ENCODE measurements at places on chromosomes 2 and 18.
A peak's percentile ranks its signal among the peaks of the same experiment; 100 is the strongest.

GRCh38 chr2:209642146-209642820 is 129.3 kb upstream of the UNC80 start:
- DNase-seq, result no peak

DNA sequence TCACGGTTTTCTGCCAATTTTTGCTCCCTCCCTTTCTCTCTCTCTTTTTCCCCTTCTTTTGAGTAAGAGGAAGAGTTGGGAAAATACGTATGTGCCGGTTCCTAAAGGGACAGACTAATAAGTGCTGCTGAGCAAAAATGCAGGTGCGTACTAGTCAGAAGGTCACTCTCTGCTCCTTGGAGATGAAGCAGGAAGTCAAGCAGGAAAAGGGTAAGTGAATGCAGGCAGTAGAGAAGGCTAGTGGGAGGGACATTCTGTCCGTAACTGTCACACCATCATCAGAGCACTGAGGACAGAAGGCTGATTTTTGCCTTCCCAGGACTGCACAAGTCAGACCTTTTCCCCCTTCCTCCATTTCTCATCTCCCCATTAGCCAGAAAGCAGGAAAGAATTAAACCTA is 105.7 kb downstream of the CDH2 start:
- no peak for DNase-seq

DNA sequence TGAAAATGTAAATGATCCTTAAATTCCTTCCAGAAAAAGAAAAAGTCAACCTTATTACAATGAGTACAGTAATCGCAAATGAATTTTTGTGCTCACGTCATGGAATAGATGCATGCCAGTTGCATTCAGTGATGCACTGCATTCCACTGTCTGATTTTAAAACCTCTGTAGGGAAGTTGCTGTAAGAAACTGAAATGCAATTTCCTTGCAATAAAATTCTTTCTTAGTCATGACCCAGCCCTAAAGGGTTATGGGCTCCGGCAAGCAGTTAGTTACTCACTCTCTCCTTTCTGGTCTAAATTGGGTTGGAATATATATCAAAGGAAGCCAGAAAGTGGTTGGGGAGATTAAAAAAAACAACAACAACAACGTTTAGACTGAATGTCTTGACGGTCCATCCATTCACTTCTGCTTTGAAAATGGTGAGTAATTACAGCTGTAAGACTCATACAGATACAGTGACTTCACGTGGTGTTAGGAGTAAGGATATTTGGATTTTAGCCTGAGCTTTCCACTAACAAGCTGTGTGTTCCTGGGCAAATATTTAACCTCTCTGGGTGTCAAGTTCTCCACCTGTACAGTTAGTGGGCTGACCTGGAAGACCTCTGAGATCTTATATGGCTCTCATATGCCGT is 8.6 kb upstream of the RND3 start:
- DNase-seq, result no peak

DNA sequence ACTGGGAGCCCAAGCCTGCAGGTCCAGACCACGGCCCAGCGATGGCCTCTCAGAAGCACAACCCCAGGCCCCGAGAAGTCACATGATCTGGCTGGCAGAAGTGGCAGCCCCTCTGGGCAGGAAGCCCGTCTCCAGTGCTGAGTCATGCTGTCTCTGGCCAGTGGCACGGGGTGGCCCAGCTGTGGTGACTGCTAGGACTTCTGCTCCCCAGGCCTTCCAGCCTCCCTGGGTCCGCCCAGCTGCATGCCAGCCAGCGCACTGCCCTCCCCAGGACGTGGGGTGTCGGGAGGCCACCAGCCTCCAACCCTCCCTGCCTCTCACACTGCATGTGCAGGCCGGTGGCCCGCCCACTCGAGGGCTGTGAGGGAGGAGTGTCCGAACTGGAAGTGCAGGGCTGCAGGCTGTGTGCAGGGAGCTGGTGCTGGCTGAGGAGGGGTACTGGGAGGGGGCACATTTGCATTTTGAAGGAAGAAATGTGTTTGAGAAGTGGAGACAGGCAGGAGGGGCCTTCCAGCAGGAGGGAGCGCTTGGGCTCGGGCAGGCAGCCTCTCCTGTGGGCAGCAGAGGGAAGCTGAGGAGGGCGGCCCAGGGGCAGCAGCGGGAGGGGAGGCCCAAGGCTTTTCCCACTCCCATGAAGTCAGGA is 17.0 kb upstream of the HPCAL1 start:
- DNase-seq, result peak; percentile 78

DNA sequence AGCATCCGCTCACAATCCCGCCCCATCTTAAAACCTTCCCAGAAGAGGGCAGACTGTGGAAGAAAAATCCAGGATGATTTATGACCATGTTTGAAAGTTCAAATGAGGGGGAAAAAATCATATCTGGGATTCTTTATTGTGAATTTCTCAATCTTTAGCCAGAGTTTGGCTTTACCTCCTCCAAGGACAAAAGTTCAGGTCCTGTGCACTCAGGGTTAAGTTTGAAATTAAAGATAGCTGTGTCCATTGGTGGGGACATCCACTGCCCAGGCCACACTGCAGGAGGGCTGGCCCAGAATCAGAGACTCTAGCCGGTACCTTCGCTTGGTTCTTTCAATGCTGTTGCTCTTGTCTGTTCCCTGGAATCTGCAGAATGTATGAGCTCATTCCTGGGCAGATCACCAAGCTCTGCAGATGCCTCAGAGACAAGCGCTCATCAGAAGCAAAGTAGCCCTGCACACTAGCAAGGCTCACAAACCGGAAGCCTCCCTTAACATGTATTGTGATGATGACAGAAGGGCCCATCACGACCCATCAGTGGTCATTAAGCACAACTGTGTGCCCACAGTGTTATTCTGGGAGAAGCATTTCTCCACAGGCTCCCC is 375.3 kb upstream of the KLHL29 start:
- DNase-seq, result peak; percentile 84

DNA sequence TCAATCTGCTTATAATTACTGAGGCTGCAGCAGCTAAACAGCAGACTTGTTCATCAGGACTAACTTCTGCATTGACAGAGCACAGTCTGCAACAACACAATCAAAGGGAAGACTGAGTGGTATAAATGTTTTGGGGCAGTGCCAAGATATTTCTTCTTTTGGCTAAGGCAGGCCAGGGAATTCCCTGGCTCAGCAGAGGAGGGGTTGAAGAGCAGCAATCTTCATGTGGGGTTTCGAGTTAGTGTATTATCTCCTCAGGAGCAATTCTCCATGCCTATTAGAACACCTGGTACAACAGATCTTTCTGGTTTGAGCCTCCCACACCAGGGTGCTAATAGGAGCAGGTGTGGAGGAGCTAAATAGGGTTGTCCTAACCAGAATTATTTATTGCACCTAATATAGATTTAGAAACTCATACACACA is 103.0 kb upstream of the STK17B start:
- DNase-seq, result peak; percentile 32

DNA sequence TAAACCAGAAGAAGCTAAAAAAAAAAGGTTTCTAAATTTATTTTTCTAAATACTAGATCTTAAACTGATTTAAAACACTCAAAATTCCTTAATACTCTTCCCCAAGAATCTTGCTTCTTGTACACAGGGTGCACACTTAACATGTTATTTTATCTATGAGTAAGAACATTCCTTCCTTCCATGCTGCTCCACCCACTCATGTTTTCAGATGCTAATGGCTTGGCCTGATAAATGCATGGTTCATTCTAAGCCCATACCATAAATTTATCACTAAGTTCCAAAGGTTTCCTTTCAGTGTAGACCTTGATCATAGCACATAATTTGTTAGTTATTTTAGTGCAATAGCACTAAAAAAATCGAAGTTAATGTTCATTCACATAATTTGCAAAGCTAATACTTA is 8.1 kb downstream of the FBXO48 start:
- no peak for DNase-seq

GRCh38 chr2:186603286-186603685 is 13.4 kb downstream of the ITGAV start:
- no peak for DNase-seq

DNA sequence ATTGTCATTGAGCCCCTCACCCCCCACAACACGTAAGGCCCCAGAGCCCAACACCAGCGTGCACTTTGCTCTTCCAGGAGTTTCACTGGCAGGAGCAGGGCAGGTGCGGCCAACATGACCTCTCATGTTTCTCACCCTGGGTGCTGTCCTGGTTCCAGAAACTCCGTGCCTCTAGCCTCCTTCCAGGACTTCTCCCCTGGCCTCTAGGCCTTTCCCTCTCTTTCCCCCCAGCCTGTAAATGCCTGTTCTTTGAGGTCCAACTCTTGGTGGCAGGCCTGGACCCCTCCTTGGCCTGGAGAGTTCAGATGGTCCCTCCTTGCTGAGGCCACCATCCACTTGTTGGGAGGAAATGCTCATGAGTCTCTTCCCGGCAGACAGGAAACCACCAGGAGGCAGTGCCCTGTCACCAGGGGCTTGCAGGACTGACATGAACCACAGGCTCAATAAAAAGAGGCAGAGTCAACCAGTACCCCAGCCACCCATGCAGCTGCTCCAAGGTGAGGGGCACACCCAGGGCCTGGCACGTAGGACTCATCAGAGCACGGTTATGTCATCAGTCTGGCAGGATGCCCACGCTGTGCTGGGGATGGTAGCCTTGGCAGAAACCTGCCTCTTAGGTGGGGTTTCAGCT is 1.5 kb downstream of the MALL start:
- DNase-seq, result no peak

DNA sequence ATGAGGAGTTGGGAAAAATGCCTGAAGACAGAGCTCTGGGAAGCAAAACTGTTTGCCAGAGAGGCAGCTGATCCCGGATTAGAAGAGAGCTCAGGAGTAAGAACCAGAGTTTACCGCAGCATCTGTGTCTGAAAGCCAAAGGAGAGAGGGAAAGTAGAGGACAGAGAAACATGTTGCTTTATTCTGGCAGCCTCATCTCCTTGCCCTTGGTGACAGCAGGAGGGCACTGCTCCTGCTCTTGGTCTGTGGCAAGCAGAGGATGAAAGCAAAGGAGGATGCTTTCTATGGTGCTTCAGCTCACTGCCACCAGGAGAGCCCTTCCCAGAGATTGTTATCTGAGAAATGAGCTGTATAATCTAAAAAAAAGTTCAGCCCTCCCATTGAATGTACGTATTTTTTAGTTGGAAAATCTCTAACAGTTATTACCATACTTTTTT is 7.7 kb downstream of the SLC1A4 start:
- no peak for DNase-seq

DNA sequence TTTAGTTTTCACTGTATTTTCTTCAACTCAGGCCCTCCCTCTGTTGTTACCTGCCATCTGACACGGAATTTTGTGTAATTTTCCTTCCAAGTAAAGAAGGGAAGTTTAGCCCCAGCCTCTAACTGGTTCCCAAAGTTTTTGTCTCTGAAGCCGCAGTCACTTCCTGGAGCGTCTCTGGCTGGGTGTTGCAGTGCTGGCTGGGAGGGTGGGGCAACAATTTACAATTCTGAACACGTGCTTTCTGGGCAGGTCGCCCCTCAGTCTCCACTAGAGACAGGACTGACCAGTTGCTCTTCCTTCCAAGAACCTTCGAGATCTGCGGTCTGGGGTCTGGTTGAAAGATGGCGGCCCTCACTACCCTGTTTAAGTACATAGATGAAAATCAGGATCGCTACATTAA is 3.5 kb downstream of the CNDP2 start:
- DNase-seq, result peak; percentile 36

DNA sequence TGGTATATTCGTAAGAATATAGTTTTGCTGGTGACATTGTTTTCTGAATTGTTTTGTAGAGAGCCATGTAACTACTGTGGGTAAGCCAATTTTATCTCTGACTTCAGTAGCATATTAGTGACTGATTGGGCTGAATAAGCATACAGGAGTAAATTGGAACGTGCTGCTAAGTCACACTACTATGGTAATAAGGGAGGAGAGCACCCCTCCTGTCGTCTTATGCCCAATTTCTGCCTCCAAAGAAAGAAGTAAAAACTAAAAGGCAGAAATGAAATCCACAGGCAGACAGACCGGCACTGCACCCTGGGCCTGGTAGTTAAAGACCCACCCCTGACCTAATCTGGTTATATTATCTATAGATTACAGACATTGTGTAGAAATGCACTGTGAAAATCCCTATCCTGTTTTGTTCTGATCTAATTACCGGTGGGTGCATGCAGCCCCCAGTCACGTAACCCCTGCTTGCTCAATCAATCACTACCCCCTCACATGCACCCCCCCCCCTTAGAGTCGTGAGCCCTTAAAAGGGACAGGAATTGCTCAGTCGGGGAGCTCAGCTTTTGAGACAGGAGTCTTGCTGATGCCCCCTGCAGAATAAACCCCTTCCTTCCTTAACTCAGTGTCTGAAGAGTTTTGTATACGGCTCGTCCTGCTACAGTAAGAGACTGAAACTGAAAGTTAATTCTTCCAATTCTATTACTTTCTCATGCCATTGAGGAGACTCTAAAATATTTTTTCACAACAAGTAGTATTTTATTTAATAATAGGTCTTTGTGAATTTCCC is 167.0 kb downstream of the ZNF804A start:
- no peak for DNase-seq

DNA sequence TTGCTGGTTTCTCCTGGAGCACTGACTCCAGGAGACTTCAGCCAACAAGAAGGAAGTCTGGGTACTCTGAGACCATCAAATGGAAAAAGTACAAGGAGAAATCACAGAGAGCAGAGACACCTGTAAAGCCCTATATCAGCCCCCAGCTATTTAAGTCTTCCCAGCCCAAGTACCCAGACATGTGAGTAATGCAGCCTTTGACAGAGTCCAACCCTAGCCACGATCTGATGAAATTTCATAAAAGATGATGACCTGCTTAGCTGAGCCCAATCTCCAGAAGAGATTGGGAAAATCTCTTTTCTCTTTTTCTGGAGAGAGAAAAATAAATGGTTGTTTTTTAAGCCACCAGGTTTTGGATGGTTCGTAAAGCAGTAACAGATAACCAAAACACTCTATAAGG is 196.6 kb downstream of the NBAS start:
- no peak for DNase-seq

- peak; percentile 87 for DNase-seq
Measured at GRCh38 chr18:13381944-13382365, 163.4 kb downstream of the LDLRAD4 start.

GRCh38 chr2:24354957-24355356 is 5.4 kb downstream of the ITSN2 start:
- DNase-seq, result no peak

DNA sequence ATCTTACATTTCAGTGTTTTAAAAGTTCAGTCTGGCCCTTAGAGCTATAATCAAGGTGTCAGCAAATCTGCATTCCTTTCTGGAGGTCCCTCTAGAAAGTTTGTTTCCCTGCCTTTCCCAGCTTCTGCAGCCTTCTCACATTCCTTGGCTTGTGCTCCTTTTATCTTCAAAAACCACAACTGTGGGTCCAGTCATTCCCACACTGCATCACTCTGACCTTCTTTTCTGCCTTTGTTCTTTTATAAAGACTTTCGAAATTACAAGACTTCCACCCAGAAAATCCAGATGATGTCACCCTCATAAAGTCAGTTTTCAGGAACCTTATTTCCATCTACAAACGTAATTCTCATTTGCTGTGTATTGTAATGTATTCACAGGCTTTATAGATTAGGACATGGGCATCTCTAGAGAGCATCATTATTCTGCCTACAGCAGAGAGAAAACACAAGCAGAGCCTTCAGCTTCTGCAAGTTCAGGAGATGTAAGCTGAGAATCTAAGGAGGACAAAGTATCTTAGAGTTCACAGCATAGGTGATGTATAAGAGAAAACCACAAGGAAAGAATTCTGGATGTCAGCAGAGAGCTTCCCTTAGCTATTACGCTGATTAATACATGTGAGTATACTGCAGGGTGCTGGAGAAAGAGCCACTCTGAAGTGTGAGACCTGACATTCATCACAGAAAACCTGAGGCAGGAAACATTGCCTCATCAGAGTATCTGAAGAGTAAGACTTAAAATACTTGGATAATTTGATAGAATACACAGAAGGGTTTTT is 1100.2 kb downstream of the CBLN2 start:
- DNase-seq, result no peak

- no peak for DNase-seq
Measured at GRCh38 chr2:209593930-209594329, 170.1 kb downstream of the MAP2 start.

- no peak for DNase-seq
Measured at GRCh38 chr2:10388954-10389560, 59.1 kb downstream of the ODC1 start.
